ENCODE measurements at places on chromosomes 11 and 22.

GRCh38 chr11:67582011-67582410 is 1.6 kb upstream of the GSTP1 start:
- no peak for DNase-seq

- no peak for DNase-seq
These were observed at the start of gene UFD1 for GRCh38 chr22:19478901-19479354. TSS of gene UFD1 (minus strand) at chr22:19479193. CDS start at chr22:19479085, 108 bp downstream.

DNA sequence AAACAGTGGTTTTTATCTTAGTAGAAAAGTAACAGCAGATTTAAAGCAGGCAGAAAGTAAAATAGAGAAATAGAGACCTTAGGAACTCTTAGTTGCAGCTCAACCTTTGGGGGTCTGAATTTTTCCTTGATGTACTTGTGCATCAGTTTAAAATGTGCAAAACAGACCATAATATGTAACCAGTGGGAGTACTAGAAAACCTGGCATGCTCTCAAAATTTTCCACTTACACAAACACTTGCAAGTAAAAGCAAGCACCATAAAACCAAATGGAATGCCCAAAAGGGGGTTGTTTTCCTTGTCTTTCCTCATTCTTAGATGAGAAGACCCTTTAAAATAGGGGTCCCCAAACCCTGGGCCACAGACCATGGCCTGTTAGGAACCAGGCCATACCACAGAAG is 12.9 kb upstream of the MRGPRE start:
- no peak for DNase-seq

GRCh38 chr11:88301488-88302140 is 35.9 kb downstream of the CTSC start:
- DNase-seq: no peak

- no peak for DNase-seq
These were observed 64.8 kb upstream of the SPON1 start for GRCh38 chr11:13897646-13898276.

DNA sequence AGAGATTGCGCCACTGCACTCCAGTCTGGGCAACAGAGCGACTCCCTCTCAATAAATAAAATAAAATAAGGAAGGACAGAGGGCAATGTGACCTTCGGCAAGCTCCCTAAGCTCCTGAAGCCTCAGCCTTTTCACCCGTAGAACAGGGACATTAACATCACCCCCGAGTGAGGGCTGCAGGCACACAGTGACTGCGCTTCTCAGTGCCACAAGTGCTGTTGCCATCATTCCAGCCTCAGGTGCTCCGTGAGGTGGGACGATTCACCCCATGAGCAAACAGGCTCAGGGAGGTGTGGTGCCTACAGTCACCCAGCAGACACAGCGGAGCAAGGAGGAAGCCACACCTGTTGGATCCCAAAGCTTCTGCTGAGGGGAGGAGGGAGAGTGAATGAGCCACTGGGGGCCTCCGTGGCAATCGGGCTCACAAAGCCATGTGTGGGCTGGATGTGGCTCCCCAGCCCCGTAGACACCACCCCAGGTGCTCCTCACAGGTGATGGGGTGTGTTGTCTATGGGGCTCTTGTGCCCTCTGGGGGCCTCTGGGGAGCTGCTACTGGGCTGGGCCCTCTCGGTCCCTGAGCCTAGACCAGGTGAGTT is 9.1 kb upstream of the TCF20 start:
- DNase-seq: no peak

GRCh38 chr11:102194257-102194656 is 84.0 kb downstream of the YAP1 start:
- DNase-seq: no peak

- peak; percentile 22 for DNase-seq
These were observed 433.2 kb downstream of the GUCY1A2 start for GRCh38 chr11:106585061-106585460.

GRCh38 chr11:16923987-16924386 is 90.2 kb downstream of the PLEKHA7 start:
- no peak for DNase-seq

- no peak for DNase-seq
These were observed 62.9 kb upstream of the PRODH start for GRCh38 chr22:18999008-18999407.

All from fibroblast of skin of left quadriceps (primary cell).